ENCODE measurements at places on chromosomes 11 and 22. TPM values are rescaled to one million over a fixed set of nuclear protein-coding genes. Genes with fewer than 3 reads are reported as not detected.

GRCh38 chr11:10392095-10393079, 62.7 kb upstream of the AMPD3 start:
- DNase-seq, result no peak

DNA sequence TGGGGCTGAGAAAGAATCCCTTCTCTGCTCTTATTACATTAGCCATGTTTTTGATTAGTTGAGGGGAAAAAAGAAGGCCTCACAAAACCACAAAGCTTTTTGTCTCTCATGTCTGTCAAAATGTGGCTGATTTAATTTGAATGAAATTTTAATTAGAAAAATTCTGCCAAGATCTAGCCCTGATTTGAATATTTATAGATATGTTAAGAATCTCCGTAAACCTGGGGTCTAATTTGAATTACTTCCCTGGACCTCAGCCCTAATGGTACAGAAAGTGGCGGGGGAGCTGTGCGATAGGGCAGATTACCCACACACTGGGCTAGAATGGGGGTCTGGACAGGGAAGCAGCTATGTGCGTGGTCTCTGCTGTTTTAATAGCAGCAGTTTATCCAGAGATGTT, 141.3 kb upstream of the TTC12 start:
- no peak for DNase-seq

- no peak for DNase-seq
Measured at GRCh38 chr22:46774253-46774979, 12.0 kb downstream of the TBC1D22A start.

GRCh38 chr11:93969925-93970922, 50.9 kb upstream of the HEPHL1 start:
- DNase-seq, result no peak

GRCh38 chr11:45225277-45225676, 60.9 kb downstream of the SYT13 start:
- DNase-seq, result no peak

GRCh38 chr22:26974914-26975803, 317.8 kb downstream of the MIAT start:
- DNase-seq, result no peak

GRCh38 chr11:11074686-11075335, 217.0 kb upstream of the ZBED5 start:
- DNase-seq, result no peak

- no peak for DNase-seq
Measured at GRCh38 chr11:62774407-62774806, 3.2 kb downstream of the TAF6L start.

- no peak for DNase-seq
Measured at GRCh38 chr11:95434009-95434408, 203.0 kb upstream of the SESN3 start.

- no peak for DNase-seq
Measured at GRCh38 chr11:84560206-84560605, 1066.9 kb downstream of the DLG2 start.

DNA sequence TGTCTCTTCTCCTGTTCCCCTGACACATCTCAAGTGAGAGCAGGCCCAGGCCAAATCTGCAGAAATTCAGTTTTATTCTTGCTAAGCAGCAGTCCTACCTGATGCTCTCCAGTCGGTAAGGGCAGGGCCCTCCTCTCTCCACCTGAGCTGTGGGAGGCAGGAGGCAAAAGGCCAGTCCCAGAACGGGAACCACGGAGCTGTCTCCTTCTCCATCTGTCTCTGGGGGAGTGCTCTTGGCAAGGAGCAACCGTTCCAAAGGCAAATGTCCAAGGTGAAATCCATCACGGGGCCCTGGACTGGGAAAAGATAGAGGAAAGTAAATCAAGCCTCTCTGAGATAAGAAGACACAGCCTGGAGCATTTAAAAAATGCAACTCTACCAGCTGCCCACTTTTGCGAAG, 65.2 kb upstream of the CDON start:
- no peak for DNase-seq

- no peak for DNase-seq
Measured at GRCh38 chr11:43983221-43983810, 40.9 kb downstream of the C11orf96 start.

DNA sequence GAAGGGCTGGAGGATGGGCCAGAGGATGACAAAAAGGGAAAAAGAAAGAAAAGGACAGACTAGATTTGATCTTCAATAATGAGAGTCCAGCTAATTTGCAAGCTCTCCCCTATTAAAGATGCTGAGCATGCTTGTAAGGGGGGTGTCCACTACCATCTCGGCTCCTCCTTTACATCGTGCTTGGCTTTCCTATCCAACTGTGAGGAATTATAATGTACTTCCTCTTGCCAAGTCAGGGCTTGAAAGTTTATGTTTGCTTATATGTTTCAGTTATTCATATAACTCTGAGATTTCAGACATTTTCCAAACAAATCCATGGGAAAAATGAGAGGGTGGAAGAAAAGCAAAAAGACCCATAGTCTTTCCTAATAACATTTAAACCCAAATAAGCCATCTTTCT, 387.1 kb downstream of the METTL15 start:
- no peak for DNase-seq

Gene PKDREJ
- not detected for total RNA-seq

Gene MMP27
- total RNA-seq, result not detected

Gene PLA2G3
- total RNA-seq, result 0.43 TPM

Gene KIF18A
- total RNA-seq, result 25.0 TPM
